Activated CD8-positive, alpha-beta memory T cell treated with anti-CD3 and anti-CD28 coated beads, Interleukin-2, amount 50 U/mL, for 4 hours (primary cell): ENCODE measurements at places on chromosomes 2 and 18.

- DNase-seq = peak; percentile 5
Observed at GRCh38 chr18:48799724-48800315, 150.9 kb downstream of the SMAD7 start.

DNA sequence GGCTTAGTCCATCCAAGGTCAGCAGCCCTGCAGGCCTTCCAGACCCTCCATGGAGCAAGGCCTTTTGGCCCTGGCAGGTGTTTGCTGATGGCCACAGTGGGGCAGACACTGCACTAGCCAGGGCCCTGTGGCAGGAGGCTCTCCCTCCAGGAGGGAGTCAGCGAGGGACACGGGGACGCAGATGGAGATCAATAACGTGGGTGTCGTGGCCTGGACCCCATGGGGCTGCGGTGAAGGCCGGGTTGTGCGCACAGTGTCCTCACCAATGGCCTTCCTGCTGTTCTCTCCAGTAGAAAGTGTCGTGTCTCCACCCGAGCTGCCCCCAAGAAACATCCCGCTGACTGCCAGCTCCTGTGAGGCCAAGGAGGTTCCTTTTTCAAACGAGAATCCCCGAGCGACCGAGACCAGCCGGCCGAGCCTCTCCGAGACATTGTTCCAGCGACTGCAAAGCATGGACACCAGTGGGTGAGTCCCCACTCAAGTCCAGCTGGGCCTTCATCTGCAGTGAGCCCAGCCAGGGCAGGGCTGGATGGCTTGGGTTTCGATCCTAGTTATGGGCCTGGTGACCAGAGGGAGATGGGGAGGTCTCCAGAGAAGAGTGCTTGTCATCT is 65.4 kb downstream of the INPP5D start:
- no peak for DNase-seq

DNA sequence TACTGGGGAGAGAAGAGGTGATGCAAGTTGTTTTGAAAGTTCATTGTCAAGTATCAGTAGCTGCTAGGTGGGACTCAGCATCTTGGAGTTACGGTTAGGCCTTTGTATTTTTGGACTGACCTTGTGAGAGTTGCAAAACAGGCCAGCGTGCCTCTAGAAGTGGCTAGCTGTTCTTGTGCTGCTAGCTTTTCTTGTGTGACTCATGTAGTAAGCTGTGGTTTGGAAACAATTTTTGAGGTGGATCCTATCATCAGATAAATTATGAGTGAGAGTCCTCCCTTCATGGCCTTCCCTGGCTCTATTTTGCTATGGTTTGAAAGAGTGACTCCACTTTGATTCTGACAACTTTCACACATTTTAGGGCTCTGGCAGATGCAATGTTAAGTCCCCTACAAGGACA is 409.2 kb upstream of the HS6ST1 start:
- DNase-seq = no peak

GRCh38 chr18:26405190-26405801 is 143.1 kb downstream of the KCTD1 start:
- no peak for DNase-seq

GRCh38 chr2:121248766-121249343 is 36.1 kb downstream of the TFCP2L1 start:
- DNase-seq = no peak

DNA sequence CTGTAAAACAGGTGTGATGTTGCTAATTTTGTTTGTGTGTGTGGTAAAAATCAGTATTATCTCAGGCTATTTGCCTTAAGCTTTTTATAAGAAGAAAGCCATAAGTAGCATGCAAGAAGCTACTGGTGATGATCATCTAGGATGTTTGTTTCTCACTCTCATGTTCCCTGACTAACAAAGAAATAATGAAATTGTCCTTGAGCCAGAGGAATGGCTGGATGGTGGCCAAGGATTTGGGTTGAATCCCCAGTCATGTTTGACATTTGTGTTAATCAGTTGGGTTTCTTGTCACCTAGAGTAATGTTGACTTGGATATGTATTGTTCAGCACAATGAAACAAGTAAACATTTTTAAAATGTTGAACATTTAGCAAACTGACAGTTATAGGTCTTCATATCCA is 496.8 kb upstream of the ZEB2 start:
- no peak for DNase-seq

- no peak for DNase-seq
Observed at GRCh38 chr18:44851856-44852621, 171.4 kb downstream of the SETBP1 start.

DNA sequence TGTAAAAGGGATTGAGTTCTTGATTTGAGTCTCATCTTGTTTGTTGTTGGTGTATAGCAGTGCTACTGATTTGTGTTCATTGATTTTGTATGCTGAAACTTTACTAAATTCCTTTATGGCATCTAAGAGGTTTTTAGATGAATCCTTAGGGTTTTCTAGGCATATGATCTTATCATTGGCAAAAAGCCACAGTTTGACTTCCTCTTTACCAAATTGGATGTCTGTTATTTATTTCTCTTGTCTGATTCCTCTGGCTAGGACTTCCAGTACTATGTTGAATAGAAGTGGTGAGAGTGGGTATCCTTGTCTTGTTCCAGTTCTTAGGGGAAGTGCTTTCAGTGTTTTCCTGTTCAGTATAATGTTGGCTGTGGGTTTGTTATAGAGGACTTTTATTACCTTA is 4.8 kb downstream of the ANKAR start:
- no peak for DNase-seq

DNA sequence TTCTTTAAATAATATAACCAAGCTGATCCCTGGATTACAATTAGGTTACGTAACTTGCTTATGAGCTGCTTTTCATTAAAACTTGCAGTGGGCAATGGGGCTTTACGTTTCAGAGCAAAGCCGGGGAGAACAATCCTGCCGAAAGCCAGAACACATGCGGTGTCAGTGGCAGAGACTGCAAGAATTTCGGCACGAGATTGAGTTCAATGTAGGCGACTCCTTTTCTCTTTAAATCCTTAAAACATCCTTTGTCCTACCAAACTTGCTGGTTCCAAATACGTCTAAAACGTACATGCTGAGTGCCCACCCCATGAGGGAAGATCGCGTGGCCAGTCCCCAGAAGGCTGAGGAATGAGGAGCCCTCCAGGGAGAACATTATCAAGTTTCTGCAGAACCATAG is 36.8 kb upstream of the NCOA1 start:
- DNase-seq = no peak

DNA sequence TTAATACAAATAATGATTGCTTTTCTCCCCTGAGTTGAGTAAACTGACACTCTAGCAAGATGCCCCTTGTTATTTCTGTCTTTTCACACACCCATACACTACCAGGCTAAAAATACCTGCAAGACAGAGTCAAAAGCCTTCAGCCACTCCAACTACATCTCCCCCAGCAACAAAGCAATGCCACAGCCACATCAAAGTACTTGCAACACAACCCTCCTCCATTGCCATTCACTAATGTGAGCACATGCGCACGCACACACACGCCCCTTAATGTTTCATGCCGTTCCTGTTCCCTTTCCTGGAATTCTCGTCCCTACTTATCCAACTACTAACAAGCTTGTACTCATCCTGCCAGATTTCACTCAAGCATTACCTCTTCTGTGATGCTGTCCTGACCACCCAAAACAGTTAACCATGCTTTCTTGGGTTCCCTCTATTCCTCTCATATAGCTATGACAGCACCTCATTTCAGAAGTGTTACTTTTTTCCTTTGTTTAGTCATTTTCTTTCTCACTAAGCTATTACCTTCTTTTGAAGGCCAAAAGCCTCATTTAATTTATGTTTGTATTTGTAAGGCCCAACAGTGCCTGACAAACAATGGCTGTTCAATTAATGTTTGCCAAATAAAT is 29.6 kb downstream of the SLC25A12 start:
- DNase-seq = no peak

DNA sequence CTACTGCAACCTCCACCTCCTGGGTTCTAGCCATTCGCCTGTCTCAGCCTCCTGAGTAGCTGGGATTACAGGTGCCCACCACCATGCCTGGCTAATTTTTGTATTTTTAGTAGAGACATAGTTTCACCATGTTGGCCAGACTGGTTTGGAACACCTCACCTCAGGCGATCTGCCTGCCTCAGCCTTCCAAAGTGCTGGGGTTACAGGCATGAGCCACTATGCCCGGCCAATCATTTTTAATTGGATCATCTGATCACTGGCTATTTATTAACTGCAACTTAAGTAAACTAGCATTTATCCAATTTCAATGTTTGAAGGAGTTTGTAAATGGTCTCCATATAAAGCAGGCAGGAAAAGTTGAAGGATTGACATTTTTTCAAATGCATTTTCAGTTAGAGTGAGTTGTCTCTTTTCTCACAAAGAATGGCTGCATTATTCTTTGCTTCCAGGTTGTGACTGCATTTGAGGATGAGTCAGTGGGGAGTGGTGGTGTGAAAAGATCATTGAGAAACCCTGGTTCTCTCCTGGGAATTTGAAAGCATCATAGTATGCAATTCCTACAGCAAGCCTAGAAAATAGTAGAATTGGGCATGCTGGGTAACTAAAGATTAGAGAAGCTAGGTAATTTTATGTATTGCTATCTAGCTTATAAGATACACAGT is 431.1 kb upstream of the ZEB2 start:
- DNase-seq = no peak

DNA sequence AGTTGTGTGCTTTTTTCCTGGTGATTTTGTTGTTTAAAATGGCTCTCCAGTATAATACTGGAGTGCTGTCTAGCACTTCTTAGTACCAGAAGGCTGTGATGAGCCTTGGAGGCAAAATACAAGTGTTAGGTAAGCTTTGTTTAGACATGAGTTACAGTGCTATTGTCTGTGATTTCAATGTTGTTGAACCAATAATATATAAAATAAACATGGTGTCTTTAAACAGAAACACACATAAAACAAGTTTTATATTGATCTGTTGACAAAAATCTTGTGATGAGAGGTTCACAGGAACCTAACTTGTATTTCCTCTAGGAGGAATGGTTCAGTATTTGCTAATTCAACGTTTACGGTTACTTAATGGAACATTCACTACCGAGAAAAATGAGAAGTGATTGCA is 5.0 kb upstream of the FAM171B start:
- no peak for DNase-seq

GRCh38 chr18:9926223-9926894 is 12.5 kb downstream of the VAPA start:
- DNase-seq = no peak

- no peak for DNase-seq
Observed at GRCh38 chr2:177059293-177059692, 153.3 kb upstream of the HNRNPA3 start.

- DNase-seq = no peak
Observed at GRCh38 chr2:100957996-100958653, 44.0 kb upstream of the RPL31 start.

DNA sequence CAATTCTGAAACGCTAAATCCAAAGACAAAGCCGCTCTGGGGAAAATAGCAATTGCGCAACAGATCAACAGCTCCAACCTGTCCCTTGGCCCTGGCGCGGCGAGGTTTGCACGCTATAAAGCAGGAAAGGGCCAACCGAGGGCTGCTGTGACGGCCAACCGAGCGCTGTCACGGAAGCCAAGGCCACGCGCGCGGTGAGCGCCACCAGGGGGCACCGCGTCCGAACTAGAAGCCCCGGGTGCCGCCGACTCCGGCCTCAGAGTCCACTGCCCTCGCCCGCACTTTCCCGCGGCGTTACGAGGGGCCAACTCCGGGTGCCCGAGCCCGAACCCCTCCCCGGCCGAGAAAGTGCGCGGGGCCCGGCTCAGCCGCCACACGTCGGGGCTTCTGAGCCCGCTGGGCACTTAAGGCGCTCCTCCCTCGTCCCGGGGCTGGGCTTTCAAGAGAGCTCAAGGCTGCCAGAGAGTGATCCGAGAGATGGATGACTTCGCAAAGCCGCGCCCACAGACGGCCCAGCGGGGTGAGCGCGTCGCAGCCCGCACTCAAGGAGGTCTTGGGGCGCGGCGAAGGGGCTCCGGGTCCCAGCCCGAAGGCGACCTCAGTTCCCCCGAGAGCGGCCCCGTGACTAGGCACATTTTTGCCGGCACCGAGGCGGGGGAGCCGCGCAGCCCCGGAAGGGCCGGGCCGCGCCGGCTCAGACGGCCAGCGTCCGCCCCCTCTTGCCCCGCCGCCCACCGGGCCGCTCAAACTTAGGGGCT is 897 bp downstream of the NFE2L2 start:
- DNase-seq = peak; percentile 92

- no peak for DNase-seq
Observed at GRCh38 chr2:204695506-204695905, 150.2 kb downstream of the PARD3B start.

DNA sequence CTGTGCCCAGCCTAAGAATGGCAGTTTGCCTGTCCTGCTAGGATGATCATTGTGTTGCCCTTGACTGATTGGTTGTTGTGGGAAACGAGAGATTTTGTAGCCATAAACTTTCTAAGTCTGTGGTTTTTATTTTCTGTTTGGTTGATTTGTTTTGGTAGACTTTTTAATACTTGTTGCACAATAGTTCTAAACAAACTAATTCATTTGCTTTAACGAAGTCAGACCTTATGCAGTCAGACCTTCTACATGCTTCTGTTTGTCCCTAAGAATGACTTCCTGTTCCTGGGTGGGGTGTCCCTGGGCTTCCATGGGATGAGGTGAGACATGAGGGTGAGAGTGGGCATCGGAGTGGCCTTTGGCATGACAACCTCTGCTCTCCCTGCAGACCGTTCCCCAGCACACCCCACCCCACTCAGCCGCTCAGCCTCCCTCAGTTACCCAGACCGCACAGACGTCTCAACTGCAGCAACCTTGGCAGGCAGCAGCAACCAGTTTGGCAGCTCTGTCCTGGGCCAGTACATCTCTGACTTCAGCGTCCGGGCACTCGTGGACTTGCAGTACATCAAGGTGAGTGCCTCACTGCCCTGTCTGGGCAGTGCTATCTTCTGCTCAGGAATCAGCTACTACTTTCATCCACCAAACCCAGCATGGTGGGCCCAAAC is 7.8 kb upstream of the CNNM3 start:
- no peak for DNase-seq

GRCh38 chr2:14134771-14135170 is 497.7 kb upstream of the LRATD1 start:
- no peak for DNase-seq

DNA sequence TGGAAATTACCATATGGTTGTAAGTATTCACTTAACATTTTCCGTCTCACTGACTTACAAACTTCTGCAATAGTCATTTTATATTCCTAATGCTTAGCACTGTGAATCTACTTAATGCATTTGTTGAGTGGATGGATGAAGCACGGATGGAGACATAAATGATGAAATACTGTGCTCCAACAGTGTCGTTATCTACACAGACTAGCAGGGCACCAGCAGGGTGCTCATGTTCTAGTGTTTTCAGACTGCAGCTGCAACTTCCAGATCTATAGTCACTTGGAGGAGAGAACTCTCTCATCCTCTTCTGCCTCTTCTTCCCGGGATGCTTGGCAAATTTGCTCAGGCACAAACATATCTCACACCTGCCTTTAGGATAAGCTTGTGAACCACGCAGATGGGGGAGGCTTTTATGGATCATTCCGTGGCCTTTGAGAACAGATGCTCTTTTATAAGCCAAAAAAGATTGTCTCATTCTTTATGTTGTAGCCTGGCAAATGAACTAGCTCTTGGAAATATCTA is 797.7 kb downstream of the MBD2 start:
- DNase-seq = no peak

DNA sequence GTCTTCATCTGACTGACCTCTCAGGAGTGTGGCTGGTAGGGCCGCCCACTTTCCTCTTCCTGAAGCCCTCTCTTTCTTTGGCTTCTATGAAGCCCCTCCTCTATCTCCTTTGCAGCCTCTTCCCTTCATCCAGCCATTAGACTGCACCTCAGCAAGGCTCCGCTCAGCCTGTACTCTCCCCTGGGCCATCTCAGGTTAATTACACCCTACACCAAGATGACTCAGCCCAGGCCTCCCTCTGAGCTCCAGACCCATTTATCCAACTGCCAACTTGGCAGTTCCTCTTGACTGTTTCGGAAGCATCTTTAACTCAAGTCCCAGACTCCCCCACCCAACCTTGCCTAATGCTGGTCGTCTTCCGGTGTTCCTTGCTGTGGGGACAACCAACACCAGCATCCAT is 5.8 kb upstream of the WNT6 start:
- DNase-seq = no peak
